ENCODE measurements at places on chromosomes 6 and 20.

- no peak for DNase-seq
These were observed 537.4 kb upstream of the BTBD3 start for GRCh38 chr20:11380283-11380682.

DNA sequence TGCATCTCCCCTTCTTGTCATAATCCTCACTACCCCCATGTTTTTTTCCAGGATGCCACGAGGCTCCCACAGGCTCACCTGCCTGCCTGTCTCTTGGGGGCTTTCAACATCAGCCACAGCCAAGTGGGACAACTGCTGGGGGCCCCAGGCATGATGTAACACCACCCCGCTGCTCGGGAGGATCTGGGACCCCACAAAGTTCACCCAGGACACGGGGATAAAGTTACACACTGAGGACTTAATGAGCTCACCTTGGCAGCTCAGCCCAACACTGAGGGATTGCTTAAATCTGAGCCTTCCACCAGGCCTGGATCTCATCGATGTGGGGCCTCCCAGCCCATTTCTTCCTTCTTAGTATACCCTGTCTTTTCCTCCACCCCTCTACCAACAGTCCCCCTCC, 56.4 kb upstream of the NNAT start:
- no peak for DNase-seq

- no peak for DNase-seq
These were observed 97.3 kb downstream of the CAP2 start for GRCh38 chr6:17490724-17491123.

DNA sequence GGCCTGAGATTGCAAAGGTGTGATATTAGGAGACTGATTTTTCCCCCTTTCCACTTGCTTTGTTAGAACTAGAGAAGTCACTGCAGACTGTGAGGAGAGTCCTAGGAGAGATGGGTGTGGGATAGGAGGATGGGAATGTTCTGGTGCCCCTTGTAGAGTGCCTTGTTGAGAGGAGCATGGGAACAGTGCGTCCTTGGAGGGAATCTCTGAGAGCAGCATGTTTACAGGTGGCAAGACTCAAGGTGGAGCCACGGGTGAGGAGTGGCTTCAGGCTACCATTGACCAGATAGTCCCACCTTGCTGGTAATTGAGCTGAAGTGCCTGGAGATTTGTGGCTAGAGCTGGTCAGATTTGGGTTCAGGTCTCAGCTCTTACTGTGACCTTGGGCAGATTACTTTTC, 6.0 kb downstream of the PLCG1 start:
- DNase-seq = no peak

DNA sequence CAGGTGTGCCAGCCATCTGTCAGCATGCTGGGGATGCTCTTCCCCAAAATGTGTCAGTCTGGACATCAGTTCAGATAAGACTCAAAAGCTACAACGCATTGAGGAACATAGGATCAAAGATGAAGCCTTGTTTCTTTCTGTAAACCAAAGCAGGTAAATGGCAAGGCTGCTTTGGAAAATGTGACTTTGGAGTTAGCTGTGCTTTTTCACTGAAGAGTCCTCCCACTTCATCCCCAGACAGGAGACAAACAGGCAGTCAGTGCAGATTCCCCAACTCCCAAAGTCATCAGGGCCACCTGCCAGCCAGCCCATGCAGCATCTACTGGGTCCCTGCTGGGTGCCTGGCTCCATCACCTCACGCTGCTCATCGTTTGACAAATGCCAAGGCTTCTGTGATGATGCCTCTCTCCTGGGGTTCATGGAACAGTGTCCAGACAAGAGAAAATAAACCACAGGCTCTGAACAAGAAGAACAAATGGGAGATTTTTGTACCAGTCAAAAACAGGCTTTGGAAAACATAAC, 205.0 kb upstream of the BTBD3 start:
- DNase-seq = no peak

DNA sequence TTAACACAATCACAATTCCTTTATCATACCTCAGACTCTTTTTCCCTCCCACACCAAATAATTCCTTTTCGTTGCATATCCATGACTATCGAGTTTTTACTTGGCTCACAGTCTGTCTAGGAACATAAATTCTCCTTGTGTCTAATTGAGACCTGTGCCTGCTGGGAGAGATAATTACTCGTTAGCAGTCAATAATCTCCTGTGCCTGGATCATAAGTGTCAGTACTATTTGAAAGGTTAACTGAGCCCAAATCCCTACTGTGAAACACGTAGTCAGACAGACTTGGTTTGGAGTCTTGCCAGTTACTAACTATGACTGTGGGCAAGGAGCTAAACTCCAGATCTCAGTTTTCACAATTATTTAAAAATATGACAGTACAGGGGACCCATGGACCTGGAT, 5.7 kb upstream of the CTNNBL1 start:
- DNase-seq = no peak

GRCh38 chr6:14381829-14382677, 264.5 kb downstream of the CD83 start:
- DNase-seq = no peak

DNA sequence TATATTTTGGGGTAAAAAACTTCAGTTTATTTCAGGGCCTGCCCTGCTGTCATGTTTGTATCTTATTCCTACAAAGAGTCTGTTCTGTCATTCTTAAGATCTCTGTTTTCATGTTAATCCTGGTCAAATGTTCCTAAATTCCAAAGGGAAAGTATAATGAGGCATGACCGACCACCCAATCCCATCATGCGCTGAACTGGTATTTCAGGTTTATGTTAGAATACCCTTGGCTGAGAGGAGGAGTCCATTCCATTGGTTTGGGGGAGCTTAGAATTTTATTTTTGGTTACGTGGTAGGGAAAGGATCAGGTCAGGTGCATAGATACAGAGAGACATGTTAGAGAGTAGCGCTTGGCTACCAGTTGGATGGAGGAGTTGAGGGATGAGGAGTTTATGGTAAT, 25.7 kb downstream of the CFAP61 start:
- no peak for DNase-seq

GRCh38 chr6:169099411-169100202, 154.0 kb downstream of the THBS2 start:
- DNase-seq = no peak

Data from stimulated activated CD4-positive, alpha-beta T cell treated with anti-CD3 and anti-CD28 coated beads, Interleukin-15, amount 100 ng/mL, for 1 hour (primary cell).